ENCODE measurements at places on chromosomes 3 and 15.

GRCh38 chr3:142019794-142020320 is 129.5 kb downstream of the TFDP2 start:
- no peak for DNase-seq

GRCh38 chr3:128488991-128489673 is 3.9 kb downstream of the GATA2 start:
- peak; percentile 38 for DNase-seq

- DNase-seq, result no peak
Observed at GRCh38 chr3:105496343-105496742, 129.6 kb downstream of the ALCAM start.

- no peak for DNase-seq
Observed at GRCh38 chr3:79473993-79474392, 293.8 kb downstream of the ROBO1 start.

DNA sequence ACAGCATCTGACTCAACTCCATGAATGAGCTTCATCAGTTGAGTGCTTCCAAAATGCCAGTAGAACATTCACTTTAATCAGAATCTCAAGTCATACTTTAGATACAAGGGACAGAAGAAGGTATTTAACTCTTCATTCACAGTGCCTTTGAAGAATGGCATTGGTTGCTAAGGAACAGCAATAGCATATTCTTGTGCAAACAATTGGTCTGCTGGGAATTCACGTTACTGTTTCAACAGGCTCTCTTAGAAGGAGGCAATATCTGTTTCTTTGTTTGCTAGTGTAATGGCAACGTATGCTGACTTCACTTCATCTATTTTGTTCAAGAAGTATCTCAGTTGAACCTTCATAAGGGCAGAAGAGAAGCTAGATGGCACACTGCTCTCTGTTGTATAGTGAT is 113.9 kb downstream of the TMEM108 start:
- no peak for DNase-seq

DNA sequence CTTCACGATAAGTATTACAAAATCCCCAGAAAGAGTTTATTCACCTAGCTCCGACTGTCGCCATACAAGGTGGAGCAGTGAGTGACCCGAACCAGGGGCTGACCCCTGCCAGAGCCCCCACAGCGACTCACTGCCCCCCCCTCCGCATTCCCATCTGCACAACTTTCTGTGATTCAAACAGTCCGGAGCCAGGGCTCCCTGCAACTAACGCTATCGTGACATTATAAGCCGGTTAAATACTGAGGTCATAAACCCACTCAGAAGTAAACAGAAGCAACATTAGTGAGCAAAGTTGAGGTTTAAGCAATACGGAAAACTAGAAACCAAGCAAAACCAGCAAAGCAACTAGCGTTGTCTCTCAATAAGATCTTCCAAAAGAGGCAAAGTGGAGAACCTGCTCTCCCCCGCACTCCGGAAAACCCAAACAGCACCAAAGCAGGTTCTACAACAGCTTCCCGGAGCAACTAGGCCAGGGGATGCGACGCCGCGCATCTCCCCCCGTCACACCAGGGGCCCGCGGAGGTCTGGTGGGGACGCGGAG is 642 bp downstream of the SCAP start:
- DNase-seq, result no peak

DNA sequence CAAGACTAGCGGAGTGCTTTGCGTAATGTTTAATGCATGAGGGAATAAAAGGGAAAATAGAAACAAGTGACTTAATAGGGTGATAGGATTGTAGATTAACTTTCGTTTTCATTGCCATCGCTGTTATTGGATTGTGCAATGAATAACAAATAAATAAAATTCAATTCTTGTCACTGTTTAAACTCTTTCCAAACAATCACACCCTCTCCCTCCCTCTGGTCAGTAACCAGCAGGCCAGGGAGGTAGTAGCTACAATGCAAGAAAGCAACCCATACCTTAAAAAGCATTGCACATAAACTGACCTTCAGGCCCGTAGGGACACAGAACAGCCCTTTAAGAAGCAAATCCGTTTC is 705 bp upstream of the TFRC start:
- no peak for DNase-seq

DNA sequence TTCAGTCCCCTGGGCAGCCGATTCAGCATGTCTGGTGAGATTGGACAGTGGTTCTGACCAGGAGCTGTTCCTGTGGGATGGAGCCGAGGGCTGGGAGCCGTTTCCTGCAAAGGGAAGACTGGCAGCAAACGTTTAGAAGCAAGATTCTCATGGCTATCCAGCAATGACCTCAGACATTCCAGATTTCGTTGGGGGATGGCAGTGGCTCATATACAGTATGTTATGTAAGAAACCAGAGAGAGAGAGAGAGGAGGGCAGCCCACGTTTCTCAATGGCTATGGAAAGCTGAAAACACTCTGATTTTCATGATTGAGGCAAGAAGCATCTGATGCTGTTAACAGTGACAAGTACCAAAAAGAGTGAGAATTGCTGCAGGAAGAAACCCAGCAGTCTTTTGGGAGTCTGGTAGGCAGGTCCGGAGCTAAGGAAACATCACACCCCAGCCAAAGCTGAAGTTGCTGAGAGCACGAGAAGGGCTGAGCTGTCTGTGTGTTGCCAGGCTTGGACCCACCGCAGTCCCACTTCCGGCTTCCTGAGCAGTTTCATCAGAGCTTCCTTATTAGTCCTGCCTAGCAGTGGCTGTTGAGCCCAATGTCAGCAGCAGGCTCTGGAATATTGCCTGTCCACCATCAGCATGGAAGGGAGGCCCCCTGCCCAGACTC is 25.6 kb upstream of the VPS8 start:
- no peak for DNase-seq
